Trophoblast cell (in vitro differentiated cells and primary cell): ENCODE measurements at places on chromosomes 4 and X.

DNA sequence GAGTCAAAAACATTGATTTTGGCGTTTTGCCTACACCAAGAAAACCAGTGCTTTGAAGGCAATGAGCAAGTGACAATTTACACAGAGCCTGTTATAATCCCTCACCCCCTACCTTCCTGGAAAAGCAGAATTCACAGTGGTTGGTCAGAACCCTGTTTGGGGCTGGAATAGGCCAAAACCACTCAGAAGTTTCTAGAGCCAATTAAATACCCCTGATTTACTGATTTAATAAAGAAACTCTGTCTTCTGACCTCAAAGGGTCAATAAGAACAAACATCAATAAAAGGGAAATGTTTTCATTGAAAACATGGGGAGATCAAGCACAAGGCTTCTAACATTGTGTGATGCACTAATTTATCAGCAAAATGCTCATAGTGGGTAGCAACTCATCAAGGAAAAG lies 116.3 kb downstream of the UNC5C start:
- H3K4me1 ChIP-seq = no peaks in the 10 kb centered on the region
- H3K4me3 ChIP-seq = no peak overlapping the region
- no peaks in the 10 kb centered on the region for H3K36me3 ChIP-seq
- H3K27me3 ChIP-seq = no peaks in the 10 kb centered on the region

- no peak overlapping the region for H3K27ac ChIP-seq
- H3K27me3 ChIP-seq = no peaks in the 10 kb centered on the region
- no peaks in the 10 kb centered on the region for H3K36me3 ChIP-seq
- no peaks in the 10 kb centered on the region for H3K4me1 ChIP-seq
Measured at GRCh38 chr4:13986548-13986947, 359.0 kb upstream of the BOD1L1 start.

GRCh38 chr4:110195561-110196205 lies 2.7 kb downstream of the ELOVL6 start:
- H3K4me1 ChIP-seq = peaks cover 9% of the 10 kb centered on the region
- DNase-seq = no peak
- peak overlapping the region; percentile 76 for H3K4me3 ChIP-seq
- H3K27me3 ChIP-seq = no peaks in the 10 kb centered on the region
- peak overlapping the region; percentile 94 for H3K27ac ChIP-seq

GRCh38 chrX:21702725-21703124 lies 44.6 kb upstream of the KLHL34 start:
- no peak for DNase-seq
- no peaks in the 10 kb centered on the region for H3K36me3 ChIP-seq
- H3K27ac ChIP-seq = no peak overlapping the region
- no peaks in the 10 kb centered on the region for H3K4me1 ChIP-seq
- no peaks in the 10 kb centered on the region for H3K27me3 ChIP-seq
- no peak overlapping the region for H3K4me3 ChIP-seq

DNA sequence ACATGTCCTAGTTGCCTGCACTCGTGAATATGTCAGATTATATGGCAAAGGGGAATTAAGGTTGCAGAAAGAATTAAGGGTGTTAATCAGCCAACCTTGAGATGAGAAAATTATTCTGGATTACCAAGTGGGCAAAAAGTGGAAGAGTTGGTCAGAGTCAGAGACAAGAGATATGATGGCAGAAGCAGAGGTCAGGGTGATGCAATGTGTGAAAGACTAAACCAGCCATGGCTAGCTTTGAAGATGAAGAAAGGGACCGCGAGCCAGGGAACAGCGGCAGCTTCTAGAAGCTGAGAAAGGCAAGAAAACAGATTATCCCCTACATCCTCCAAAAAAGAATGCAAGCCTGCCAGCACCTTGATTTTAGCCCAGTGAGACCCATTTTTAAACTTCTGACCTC lies 385.6 kb downstream of the HNRNPD start:
- no peak overlapping the region for H3K27ac ChIP-seq
- H3K36me3 ChIP-seq = no peaks in the 10 kb centered on the region
- no peaks in the 10 kb centered on the region for H3K27me3 ChIP-seq
- H3K4me1 ChIP-seq = no peaks in the 10 kb centered on the region
- DNase-seq = no peak
- no peak overlapping the region for H3K4me3 ChIP-seq

- H3K4me3 ChIP-seq = no peak overlapping the region
- DNase-seq = no peak
- H3K4me1 ChIP-seq = peaks cover 4% of the 10 kb centered on the region
- H3K27ac ChIP-seq = no peak overlapping the region
Measured at GRCh38 chr4:76716658-76717057, 181.3 kb downstream of the SOWAHB start.

GRCh38 chr4:48250343-48250742 lies 19.3 kb downstream of the TEC start:
- no peaks in the 10 kb centered on the region for H3K27me3 ChIP-seq
- H3K36me3 ChIP-seq = no peaks in the 10 kb centered on the region
- no peak overlapping the region for H3K27ac ChIP-seq
- H3K4me1 ChIP-seq = peaks cover 4% of the 10 kb centered on the region
- no peak overlapping the region for H3K4me3 ChIP-seq
- no peak for DNase-seq

DNA sequence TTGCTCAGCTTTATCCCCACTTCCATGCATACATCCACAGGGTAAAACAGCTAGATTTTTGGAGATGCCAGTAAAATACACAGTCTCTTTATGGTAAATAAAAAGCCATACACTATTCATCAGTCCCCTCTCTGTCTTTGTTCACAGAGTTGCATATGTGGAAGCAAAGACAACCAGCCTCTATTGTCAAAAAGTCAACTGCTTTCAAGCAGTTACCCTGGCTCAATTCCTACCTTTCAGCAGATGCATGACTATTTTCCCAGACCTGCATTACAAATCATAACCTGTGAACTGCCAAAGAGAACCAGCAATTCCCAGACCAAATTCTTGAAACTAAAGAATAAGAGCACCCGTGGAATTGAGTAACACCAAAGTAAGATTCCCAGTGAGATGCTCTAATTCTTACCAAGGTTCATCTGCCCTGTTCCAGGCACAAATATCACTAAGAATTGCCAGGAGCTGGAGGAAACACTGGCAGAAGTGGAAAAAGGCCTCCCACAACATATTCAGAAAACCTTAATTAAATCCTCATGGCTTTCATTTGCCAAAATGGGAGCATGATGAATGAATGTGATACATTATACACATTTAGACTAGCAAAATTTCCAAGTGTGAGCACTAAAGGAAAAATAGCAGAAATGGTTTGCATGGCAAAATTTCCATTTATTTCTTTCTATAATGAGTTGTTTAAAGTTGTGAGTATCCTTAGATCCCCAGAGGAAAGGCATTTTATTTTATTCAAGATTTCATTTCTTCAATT lies 391.2 kb upstream of the ADGRL3 start:
- no peaks in the 10 kb centered on the region for H3K36me3 ChIP-seq
- no peak overlapping the region for H3K4me3 ChIP-seq
- no peak overlapping the region for H3K27ac ChIP-seq
- no peaks in the 10 kb centered on the region for H3K27me3 ChIP-seq
- no peak for DNase-seq

DNA sequence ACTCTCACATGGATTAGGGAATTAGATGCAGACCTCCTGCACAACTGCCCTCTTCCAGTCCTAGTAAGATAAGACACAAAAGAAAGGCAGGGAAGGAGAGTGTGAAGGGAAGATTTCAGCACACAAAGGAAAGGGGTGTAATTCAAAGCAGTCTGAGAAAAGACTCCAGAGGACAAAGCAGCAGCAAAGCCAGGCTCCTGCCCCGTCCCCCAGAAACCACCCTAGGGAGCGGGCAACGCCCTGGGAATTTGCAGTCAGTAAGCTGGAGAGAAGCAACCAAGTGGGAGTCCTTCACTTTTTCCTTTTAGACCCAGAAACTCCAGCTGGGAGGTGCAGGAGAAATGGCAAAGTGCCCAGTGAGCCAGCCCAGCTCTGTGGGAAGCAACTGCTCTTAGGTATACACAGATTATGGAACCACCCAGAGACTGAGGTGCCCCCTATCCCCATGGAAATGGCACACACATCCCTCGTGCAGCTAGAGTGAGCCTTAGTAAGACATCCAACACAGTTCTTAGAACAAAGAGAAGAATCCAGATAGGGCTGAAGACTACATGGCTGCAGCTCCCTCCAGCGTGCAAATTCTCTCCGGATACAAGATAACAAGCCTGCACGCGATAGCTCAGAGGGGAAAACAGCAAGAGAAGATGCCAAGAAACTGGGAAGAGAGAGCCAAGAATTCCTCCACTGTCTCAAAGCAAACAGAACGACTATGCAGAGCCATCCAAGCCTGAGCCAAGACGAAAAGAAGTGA lies 26.5 kb upstream of the IRAK1 start:
- no peaks in the 10 kb centered on the region for H3K27me3 ChIP-seq
- no peak overlapping the region for H3K4me3 ChIP-seq
- H3K4me1 ChIP-seq = peaks cover 8% of the 10 kb centered on the region
- H3K36me3 ChIP-seq = peaks cover 7% of the 10 kb centered on the region
- DNase-seq = no peak
- H3K27ac ChIP-seq = no peak overlapping the region

DNA sequence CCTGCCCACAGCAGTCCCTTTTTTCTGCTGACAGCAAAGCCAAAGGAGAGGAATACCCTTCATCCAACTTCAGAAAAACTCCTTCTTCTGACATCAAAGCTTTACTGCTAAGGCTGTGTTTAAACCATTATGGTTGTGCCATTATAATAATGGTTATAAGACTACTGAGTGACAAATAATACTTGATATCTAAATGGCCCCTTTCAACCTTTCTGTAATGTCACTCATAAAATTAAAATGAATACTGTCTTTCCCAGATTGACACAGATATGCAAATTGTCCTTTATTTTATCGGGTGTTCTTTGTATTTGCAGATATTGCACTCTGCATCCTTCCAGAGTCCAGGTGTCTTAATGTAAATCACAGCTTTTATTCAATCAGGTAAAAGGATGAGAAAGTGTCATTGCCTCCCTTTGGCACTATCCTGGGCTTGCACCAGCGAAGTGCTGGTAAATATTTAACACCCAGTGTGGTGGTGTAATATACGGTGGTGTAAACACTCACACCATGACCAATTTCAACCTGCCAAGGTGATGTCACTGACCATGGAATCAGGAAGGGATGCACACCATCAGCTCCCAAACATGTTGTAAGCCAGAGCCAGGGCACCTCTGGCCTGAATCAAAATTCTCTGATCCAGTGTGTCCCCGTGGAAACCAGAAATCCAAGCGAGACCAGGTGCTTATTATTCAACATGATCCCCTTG lies 139.4 kb upstream of the TENM3 start:
- H3K4me3 ChIP-seq = no peak overlapping the region
- DNase-seq = no peak
- no peaks in the 10 kb centered on the region for H3K4me1 ChIP-seq
- no peaks in the 10 kb centered on the region for H3K27me3 ChIP-seq
- H3K27ac ChIP-seq = no peak overlapping the region

DNA sequence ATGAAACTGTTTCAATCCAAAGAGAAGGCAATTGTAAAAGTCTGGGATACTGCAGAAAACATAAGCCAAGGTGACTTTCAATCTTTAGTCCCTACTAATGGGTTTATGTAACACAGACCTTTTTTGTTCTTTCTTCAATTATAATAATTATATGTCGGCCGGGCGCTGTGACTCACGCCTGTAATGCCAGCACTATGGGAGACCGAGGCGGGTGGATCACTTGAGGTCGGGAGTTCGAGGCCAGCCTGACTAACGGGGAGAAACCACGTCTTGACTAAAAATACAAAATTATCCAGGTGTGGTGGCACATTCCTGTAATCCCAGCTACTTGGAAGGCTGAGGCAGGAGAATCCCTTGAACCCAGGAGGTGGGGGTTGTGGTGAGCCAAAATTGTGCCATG lies 489.8 kb upstream of the CTSO start:
- no peaks in the 10 kb centered on the region for H3K4me1 ChIP-seq
- no peak overlapping the region for H3K4me3 ChIP-seq
- DNase-seq = no peak
- H3K36me3 ChIP-seq = no peaks in the 10 kb centered on the region

DNA sequence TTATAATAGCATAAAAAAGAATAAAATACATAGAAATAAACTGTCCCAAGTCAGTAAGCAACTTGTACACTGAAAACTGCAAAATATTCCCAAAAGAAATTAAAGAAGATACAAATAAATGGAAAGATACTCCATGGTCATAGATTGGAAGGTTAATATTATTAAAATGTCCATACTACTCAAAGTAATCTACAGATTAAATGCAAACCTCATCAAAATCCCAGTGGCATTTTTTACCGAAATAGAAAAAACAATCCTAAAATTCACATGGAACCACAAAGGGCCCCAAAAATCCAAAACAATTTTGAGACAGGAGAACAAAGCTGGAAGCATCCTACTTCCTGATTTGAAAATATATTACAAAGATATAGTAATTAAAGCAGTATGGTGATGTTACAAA lies 133.0 kb downstream of the NDST3 start:
- no peak for DNase-seq
- no peak overlapping the region for H3K4me3 ChIP-seq
- no peaks in the 10 kb centered on the region for H3K27me3 ChIP-seq
- H3K4me1 ChIP-seq = no peaks in the 10 kb centered on the region

GRCh38 chrX:150635952-150636351 lies 57.2 kb upstream of the MTMR1 start:
- H3K27ac ChIP-seq = no peak overlapping the region
- no peaks in the 10 kb centered on the region for H3K4me1 ChIP-seq
- no peaks in the 10 kb centered on the region for H3K27me3 ChIP-seq
- DNase-seq = no peak
- H3K36me3 ChIP-seq = peaks cover 2% of the 10 kb centered on the region
- H3K4me3 ChIP-seq = no peak overlapping the region

- no peak for DNase-seq
- H3K4me3 ChIP-seq = no peak overlapping the region
- H3K36me3 ChIP-seq = no peaks in the 10 kb centered on the region
- H3K27ac ChIP-seq = no peak overlapping the region
Measured at GRCh38 chr4:42904986-42905385, 12.5 kb downstream of the GRXCR1 start.

GRCh38 chr4:20251796-20252655 lies at the start of gene SLIT2:
Gene SLIT2, plus strand, starts transcription at chr4:20251905. Its CDS starts 1,911 bp downstream, at chr4:20253816.
- H3K36me3 ChIP-seq = no peaks in the 10 kb centered on the region
- peaks cover 26% of the 10 kb centered on the region for H3K27me3 ChIP-seq
- peak; percentile 83 for DNase-seq
- no peak within 1 kb of the TSS for H3K27ac ChIP-seq
- H3K4me1 ChIP-seq = peaks cover 29% of the 10 kb centered on the region
- peak within 1 kb of the TSS; percentile 84 for H3K4me3 ChIP-seq

GRCh38 chr4:145935253-145936141 lies 3.1 kb downstream of the ZNF827 start:
- H3K4me3 ChIP-seq = peak overlapping the region; percentile 96
- no peak for DNase-seq
- peak overlapping the region; percentile 99 for H3K27ac ChIP-seq
- H3K36me3 ChIP-seq = no peaks in the 10 kb centered on the region

DNA sequence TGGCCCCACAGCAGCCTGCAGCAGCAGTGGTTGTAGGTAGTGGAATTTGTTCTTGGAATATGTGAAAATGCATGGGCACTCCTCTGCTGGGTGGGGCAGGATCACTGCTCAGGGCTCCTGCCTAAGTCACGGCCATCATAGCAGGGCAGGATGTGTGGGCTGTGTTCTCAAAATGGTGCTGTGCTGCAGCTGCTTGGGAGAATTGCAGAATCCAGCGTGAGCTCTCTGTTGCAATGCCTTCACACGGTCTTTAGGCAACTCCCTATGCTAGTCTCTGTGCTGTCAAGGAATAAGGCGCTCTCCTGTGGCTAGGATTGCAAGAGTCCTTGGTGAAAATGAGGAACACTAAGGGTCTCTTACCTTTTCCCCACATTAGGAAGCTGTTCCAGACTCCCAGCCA lies 42.9 kb downstream of the F8 start:
- H3K27ac ChIP-seq = no peak overlapping the region
- no peak for DNase-seq
- H3K27me3 ChIP-seq = no peaks in the 10 kb centered on the region
- no peak overlapping the region for H3K4me3 ChIP-seq
